ENCODE measurements at places on chromosomes 12 and 14.
A peak's percentile ranks its signal among the peaks of the same experiment; 100 is the strongest.

GRCh38 chr14:56806760-56807159 is 3.5 kb downstream of the OTX2 start:
- peak; percentile 23 for DNase-seq

DNA sequence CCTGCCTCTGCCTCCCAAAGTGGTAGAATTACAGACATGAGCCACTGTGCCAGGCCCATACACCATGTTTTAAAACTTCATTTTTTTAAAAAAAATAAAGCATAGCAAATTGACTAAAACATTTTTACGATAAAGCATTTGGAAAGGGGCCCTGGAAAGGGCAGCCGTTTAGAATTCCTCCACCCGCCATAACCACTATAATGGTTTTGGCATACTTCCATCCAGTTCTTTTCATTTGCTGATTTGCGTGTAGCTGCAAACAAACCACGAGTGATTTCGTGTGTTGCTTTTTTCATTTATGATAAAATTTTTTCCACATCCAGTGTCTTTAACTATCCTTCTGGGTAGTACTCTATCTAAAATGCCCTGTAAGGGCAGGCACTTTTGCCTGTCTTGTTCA is 91.8 kb upstream of the RIN3 start:
- DNase-seq: no peak

DNA sequence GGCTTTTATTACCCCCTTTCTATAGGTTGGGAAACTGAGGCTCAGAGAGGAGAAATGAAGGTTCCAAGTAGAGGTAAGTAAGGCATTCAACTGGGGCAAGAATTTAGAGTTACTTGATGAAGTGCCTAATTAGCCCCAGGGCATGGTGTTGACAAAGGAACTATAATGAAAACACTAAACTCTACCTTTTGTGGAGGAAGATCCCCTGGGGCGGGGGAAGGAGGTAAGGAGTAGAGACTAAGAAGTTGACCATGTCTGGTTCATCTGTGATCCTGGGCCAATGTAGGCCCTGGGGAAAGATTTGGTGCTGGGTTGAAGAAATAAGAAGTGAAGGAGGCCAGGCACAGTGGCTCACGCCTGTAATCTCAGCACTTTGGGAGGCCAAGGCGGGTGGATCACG is 16.2 kb upstream of the COX6A1 start:
- DNase-seq: no peak

- DNase-seq: no peak
Observed at GRCh38 chr12:89475203-89475990, 49.2 kb downstream of the GALNT4 start.

- DNase-seq: peak; percentile 22
Observed at GRCh38 chr14:58697266-58697929, 59.6 kb downstream of the DACT1 start.

- no peak for DNase-seq
Observed at GRCh38 chr14:68733086-68733914, 59.6 kb downstream of the ZFP36L1 start.

DNA sequence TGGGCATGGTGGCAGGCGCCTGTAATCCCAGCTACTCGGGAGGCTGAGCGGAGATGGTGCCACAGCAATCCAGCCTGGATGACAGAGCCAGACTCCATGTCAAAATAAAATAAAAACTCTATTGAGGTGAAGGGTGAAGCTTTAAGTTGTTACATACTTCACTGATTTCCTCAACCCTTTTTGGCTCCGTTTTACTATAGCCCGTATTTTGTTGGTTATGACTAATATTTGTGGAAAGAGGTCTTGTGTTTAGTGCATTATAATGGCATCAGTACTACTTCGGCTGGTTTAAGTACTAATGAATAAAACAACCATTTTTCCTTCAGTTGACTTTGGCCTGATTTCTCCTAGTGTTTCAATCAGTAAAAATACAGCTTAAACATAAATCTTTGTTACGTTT is 27.0 kb upstream of the SLC2A14 start:
- DNase-seq: no peak

GRCh38 chr12:128268379-128268995 is 1.5 kb downstream of the TMEM132C start:
- peak; percentile 70 for DNase-seq

- DNase-seq: no peak
Observed at GRCh38 chr12:53102883-53103807, at the start of gene SOAT2. Gene SOAT2, plus strand, starts transcription at chr12:53103486. Its CDS starts 92 bp downstream, at chr12:53103578.

- no peak for DNase-seq
Observed at GRCh38 chr14:69749956-69750355, 17.0 kb upstream of the SRSF5 start.

GRCh38 chr12:67085699-67086098 is 183.5 kb upstream of the CAND1 start:
- no peak for DNase-seq

GRCh38 chr12:25655702-25656101 is 102.6 kb upstream of the LMNTD1 start:
- DNase-seq: no peak

- DNase-seq: no peak
Observed at GRCh38 chr12:105927564-105927963, 211.2 kb downstream of the NUAK1 start.

DNA sequence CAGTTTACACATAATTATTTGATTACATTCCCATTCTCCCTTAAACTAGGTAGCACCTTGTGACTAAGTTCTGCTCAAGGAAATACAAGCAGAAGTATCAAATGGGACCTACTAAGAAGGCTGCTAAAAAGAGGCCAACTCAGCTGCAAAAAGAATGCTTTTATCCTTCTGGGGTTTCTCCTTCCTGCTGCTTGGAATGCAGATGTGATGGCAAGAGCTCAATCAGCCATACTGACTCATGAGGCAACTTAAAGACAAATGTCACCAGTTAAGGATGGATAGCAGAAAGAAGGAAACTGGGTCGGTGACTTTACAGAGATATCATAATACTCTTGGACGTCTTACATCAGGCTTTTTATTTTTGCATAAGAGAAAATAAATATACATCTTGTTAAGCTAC is 38.0 kb upstream of the RAP1B start:
- no peak for DNase-seq

All from H7 (cell line).